ENCODE measurements at places on chromosomes 5 and 9.

DNA sequence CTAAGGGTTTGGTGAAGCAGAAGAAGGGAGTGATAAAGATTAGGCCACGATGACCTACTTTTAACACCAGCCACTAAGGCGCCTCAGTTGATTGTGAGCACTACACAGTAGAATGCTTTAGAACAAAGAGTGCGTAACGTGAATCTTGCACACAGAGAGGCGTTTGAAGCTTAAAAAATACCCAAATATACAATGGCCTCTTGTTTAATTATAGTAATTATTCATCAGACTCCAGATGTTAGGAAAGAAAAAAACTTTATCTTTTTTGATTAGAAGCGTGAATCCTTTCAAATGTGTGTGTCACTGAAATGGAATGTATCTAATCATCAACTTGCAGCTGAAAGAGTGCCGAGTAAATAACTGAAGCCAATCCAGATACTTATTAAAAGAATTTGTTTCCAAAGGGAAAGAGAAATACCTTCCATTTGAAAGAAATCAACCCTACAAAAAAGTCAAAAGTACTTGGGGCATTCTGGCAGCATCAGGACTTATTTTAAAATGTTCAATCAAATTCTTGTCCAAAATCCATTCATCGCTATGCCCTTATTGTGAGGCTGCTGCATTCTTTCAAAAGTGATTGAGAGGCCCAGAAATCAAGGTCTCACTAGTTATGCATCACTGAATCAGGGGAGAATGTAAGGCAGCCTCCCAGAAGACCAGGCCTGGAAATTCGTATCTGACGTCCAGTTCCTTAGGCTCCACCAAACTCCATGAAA is 337.5 kb downstream of the ZNF608 start:
- no peak for DNase-seq

DNA sequence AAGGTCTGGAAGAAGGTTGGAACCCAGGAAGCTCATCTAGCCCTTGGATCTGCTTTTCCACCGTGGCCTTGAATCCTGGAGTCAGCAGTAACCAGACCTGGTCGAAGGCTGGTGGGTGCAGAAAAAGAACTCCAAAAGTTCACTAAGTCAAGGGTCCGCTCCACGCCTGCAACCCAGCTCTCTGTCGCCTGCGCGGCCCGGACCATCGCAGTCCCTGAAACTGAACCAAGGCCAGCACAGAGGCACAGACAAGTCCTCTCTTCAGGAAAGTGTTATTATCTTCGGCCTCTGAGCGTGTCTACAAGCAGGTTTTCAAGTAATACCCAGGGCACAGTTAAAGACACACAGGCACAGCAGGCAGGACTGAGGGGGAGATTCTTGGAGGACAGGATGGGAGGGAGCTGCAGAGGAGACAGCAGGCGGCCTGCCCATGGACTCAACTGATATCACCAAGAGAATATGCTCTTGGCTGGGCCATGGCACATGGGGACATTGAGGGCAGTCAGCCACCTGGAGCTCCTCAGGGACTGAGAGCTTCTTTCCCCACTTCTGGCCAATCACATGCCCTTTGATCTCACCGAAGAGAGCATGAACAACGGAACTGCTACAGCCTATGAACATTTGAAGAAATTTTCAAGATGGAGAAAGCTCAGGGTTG is 45.8 kb upstream of the SEMA4D start:
- DNase-seq, result no peak

DNA sequence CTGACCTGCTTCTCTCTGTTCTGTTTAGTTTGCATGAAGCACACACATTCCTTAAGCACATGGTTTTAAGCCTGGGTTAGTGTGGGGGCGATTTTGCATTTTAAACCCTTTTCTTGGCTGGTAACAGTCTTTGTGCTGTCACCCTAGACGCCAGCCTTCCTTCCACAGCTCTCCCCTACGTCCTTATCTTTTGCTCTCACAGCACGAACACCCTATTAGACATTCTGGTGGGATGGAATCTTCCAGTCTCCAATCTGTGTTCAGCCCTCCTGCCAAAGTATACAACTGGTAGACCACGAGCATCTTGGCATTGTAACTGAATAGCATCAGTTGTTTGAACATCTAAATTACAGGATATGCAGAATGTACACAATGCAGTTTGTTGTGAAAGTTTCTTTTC is 316.9 kb upstream of the IRX2 start:
- no peak for DNase-seq

GRCh38 chr5:138657360-138657759 is 82.2 kb upstream of the HSPA9 start:
- no peak for DNase-seq

- DNase-seq, result no peak
Measured at GRCh38 chr9:123232332-123232731, 36.1 kb downstream of the STRBP start.

DNA sequence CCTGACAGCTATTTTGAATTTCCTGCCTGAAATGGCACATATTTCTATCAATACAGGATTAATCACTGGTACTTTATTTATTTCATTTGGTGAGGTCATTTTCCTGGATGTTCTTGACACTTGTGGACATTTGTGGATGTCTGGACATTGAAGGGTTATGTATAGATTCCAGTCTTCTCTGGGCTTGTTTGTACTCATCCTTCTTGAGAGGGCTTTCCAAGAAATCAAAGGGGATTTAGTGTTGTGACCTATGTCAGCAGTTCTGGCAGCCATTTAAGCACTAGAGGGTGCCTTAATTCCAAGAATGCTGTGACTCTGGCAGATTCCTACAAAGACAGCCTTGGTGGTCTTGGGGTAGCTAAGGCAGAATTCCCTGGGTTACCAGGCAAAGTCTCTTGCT is 259.7 kb downstream of the CSNK1G3 start:
- no peak for DNase-seq

DNA sequence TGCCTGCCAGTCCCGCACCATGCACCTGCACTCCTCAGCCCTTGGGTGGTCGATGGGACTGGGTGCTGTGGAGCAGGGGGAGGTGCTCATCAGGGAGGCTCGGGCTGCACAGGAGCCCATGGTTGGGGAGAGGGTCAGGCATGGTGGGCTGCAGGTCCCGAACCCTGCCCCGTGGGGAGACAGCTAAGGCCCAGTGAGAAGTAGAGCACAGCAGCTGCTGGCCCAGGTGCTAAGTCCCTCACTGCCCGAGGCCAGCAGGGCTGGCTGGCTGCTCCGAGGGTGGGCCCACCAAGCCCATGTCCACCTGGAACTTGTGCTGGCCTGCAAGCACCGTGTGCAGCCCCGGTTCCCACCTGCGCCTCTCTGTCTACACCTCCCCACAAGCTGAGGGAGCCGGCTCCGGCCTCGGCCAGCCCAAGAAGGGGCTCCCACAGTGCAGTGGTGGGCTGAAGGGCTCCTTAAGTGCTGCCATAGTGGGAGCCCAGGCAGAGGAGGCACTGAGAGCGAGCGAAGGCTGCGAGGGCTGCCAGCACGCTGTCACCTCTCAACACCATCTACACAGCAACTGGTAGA is 88.5 kb upstream of the ELAVL2 start:
- DNase-seq, result no peak

DNA sequence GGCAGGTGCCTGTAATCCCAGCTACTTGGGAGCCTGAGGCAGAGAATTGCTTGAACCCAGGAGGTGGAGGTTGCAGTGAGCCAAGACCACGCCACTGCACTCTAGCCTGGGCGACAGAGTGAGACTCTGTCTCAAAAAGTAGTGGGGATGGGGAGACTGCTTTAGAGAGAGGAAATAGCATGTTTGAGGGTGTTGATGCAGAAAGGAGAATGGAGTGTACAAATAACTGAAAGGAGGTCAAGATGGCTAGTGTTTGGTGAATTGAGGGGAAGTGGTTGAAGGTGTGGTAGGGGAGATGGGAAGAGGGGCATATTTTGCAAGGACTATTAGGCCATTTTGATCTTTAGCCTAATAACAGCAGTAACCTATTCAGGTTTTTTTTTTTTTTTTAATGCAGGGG is 18.2 kb downstream of the TENT2 start:
- no peak for DNase-seq

DNA sequence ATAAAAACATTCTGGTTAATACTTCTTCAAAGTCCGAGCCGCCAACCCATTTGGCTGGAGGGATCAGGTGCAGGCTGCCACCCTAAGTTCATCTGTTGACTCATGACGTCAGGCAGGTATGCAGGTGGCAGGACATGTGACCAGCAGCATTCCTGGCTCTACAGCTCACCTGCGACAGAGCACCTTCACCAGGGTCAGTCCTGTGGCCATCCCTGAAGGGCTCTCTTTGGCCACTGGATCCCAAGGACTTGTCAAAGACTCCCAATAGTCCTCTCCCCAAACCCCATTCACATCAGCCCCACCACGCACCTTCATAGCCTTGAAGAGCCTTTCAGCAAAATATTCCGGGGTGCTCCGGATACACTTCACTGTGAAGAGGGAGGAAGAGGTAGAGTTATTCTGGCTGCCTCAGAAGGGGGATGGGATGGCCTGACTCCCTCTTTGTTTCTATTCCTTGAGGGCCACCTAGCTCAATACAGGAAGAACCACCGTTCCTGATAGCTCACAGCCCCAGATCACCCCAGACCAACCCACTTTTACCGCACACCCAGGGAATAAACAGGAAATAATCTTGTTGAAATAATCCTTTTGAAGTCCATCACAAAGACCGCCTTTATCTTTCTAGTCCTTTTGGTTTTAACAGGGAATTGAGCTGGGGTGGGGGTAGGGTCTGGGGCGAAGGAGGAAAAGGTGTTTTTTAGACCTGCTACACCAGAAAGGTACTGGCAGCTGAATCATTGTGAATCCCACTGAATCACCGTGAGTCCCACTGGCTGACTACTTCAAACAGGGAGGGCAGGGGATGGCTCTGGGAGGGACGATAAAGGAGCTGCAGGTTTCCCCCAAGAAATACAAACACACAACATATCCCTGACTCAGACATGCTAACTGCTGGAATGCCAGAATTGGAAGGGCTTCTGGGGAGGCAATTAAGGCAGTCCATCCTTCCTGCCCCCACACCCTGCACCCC is 26.4 kb downstream of the ANXA6 start:
- no peak for DNase-seq

DNA sequence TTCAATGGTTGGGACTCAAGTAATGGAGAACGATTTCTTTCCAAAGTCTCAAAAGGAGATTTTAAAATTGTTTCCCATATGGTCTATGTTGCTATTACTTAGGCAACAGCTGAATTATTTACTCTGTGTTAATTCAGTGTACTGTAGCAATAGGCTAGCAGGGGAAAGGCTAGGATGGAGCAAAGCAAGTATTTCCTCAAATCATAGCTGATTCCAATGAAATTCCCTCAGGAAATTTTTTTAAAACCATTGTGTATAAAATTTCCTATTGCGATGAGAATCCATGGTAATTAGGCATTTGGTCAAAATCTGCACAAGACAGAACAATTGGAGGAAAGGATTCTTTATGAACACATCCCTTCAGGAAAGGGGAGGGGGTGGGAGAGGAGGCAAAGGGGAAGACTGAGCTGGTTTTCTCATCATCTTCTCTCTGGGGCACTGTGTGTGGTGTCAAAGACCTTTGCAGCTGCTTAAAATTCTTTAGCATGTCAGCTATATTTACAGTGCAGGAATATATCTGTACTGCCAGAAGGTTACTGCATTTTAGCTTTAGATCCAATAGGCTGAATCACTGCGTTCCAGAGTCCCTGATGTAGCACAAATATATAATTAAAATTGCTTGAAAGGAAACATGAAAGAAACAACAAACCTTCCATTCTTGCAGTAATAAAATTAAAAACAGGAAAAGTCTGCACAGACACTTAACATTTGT is 95.3 kb downstream of the ZNF608 start:
- no peak for DNase-seq

Data from hypothalamus (tissue), 51 donors.